Immature natural killer cell (primary cell): ENCODE measurements at places on chromosomes 2 and 18.

DNA sequence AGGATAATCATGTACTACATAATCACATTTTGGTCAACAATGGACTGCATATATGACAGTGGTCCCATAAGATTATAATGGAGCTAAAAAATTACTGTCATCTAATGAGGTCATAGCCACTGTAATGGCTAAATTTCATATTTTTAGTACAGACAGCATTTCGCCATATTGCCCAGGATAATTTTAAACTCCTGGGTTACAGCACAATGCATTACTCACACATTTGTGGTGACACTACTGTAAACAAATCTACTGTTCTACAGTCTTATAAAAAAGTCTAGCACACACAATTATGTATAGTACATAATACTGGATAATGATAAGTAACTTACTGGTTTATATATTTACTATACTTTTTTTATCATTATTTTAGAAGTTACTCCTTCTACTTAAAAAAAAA lies 12.8 kb downstream of the EIF2AK2 start:
- no peak for DNase-seq

DNA sequence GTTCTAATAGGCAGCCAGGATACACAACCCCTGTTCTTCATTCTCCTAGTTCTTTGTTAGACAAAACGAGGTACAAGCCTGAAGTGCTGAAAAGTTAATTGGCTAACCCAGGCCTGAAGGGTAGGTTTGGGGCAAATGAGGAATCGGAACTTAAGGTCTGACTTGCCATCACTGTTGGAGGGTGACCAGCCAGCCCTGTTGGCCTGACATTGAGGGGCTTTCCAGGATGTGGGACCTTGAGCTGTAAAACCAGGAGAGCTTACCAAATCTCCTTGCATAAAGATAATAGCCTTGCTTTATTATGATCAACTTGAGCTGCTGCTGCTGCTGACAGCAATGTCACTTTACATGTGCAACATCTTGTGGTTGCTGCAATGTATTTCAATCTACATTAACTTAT lies 256.0 kb downstream of the VAPA start:
- DNase-seq = no peak

GRCh38 chr2:98485453-98485755 lies 40.7 kb downstream of the INPP4A start:
- no peak for DNase-seq

DNA sequence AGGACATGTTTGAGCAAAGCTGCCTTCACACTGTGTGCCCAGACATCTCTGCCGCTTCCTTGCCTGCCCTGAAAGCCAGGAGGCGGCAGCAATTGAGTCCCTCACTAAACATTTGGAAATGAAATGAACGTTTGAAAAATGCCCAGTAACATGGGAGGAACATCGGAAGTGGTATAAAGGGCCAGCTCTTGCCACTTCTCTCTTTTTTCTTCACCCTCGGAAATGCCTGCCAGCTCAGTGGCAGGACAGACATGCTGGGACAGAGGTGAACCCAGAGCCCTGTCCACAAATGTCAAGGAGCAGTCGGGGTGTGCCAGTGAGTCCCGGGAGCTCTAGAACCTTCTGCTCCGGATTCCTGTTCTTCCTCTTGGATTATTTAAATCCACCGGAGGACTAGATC lies 46.1 kb downstream of the TPGS2 start:
- DNase-seq = no peak

DNA sequence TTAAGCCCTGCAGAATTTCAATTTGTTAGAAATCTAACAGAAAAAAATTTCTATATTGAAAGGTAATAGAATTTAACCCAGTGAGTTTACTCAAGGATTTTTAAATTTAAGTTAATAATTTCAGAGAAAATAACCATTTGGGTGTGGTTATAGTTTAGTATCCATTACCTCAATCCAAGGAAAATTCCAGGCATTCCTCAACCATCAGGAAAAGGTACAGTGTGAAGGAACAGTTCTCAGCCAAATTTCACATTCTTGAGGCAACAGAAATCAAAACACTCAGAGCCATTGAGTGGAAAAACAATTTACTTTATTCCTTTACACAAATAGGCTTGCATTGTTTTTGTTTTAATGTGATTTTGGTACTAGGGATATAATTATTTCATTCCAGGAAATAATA lies 45.6 kb downstream of the ONECUT2 start:
- DNase-seq = no peak

DNA sequence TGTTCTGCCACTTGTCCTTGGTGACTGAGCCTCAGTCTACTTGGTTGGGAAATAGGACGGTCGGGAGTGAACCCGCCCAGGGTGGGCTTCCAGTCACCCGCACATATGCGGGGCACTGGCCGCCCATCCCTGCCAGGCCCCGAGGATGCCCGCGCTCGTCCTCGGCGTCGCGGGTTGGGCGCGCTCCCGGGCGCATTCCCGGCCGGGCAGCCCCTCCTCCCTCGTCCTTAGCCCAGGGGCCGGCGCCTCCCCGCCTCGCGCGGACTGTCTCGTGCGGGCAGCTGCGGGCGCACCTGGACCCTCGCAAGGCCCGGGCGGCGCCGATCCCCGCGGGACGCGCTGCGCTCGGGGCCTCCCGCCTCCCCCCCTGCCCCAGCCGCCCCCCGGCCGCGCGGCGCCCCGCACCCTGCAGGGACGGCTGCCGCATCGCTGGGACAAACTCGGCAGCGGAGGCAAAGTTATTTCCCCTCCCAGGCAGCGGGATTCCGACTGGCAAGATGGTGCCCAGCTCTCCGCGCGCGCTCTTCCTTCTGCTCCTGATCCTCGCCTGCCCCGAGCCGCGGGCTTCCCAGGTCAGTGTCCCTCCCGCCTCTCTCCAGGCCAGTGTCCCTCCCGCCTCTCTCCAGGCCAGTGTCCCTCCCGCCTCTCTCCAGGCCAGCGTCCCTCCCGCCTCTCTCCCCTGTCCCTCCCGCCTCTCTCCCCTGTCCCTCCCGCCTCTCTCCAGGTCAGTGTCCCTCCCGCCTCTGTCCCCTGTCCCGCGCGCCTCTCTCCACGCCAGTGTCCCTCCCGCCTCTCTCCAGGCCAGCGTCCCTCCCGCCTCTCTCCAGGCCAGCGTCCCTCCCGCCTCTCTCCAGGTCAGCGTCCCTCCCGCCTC lies at the start of gene FBLN7:
TSS of gene FBLN7 (plus strand) at position 227 of the 874 bp plus-strand sequence. CDS start at position 498, 271 bp downstream.
- no peak for DNase-seq

GRCh38 chr2:205352094-205352493 lies 330.2 kb upstream of the NRP2 start:
- DNase-seq = no peak

DNA sequence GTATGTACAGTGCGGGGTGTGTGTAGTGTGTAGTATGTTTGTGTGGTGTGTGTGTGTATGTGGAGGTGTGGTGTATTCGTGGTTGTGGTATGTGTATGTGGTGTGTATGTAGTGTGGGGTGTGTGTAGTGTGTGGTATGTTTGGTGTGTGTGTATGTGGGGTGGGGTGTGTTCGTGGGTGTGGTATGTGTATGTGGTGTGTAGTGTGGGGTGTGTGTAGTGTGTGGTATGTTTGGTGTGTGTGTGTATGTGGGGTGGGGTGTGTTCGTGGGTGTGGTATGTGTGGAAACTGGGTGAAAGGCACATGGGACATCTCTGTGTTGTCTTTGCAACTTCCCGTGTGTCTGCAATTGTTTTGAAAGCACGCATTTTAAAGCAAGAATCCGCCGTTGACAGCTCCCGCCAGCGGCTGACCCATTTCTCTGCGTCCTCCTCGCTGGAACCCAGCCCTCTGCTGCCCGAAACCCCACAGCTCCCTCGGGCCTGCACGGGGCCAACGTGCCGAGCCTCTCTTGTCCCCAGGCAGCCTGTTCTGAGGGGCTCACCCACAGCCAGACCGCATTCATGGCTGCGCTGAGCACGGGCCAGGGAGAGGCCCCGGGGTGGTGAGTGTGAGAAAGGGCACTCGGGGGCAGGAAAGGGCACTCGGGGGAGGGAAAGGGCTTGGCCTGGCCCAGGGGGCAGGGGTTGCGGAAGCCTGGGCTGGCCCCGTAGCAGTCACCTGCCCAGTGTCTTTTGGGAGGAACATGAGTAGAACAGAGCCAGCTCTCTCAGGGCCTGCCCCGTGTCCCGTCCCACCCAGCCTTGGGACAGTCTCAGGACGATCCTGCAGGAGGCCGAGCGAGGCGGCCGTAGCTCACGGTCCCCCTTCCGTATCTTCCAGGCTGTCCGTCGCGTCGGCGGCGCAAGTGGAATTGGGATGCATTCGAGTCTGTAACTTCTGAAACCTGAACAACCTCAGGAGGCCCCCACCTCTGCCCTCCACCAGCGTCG lies 61.4 kb downstream of the TWIST2 start:
- DNase-seq = peak; percentile 3

- DNase-seq = no peak
Measured at GRCh38 chr2:157940024-157940423, 63.9 kb upstream of the ACVR1 start.

GRCh38 chr2:177325554-177325953 lies 61.0 kb upstream of the NFE2L2 start:
- no peak for DNase-seq

DNA sequence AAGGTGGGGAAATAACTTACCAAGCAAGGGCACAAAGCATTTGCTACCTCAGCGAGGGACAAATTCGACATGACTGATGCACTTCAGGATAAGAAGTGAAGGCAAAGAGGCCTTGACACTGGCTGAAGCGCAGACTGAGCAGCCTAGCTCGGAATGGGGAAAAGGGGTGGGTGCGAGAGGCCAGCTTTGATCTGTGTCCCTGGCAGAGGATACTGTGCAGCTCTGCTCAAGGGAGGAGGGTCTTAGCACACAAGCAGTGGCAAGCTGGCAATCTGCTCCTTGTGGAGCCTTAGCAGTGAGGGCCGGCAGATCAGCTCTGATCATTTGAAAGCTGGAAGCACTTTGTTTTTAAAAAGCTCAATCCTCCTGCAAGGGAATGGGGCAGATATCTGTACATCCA lies 222.3 kb downstream of the ZBTB7C start:
- DNase-seq = no peak

DNA sequence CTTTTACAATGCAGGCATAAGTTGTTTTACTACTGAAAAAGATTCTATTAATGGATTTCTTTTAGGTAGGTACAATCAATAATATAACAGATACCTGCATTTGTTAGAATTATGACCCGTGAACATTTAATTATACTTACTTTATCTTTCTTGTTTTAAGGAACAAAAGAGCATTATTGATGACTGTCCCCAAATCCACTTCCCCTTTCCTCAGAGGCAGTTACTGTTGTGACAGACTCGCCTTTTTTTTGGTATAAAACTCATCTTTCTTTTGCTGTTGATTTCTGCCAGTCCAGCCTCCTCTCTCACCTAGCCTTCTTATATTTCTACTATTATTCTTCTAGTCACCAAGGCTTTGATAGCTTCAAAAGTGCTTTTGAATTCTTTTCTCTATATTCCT lies 12.1 kb downstream of the ACTR3 start:
- no peak for DNase-seq

DNA sequence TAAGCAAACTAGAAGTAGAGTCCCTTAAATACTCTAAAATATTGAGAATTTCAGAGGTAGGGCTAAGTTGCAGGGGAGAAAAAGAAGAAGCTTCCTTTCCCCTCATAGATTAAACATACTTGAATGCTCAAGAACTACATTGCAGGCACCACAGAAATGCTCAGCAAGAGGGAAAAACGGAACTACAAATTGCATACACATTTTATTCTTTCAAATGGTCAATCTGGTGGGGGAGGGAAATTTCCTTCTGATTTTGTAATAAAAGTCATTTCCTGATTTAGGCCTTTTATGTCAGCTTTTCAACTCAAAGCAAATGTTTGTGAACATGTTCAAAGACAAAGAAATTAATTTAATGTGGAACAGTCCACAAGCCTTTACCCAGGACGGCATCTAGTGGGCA lies 33.0 kb downstream of the FARSB start:
- no peak for DNase-seq

GRCh38 chr2:85428343-85428881 lies 9.9 kb downstream of the SH2D6 start:
- DNase-seq = no peak

DNA sequence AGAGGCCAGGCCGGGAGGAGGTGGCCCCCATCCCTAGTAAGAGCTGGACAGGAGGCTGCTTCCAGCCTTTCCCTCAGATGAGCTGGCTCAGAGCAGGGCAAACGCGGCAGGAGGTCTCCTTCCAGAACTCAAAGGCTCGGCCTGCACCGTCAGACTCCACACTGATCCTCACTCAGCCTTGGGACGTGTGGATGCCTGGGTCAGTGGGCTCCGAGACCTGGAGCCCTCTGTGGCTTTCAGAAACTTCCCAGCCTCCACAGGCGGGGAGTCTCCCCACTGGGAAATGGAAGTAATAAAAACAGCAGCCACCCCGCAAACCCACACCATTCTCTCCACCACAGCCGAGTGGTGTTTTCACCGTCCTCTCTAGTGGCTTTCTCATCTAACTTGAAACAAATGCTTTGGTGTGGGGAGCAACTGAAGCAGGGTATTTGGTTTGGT lies 54.3 kb downstream of the INPP5D start:
- peak; percentile 72 for DNase-seq
